AG20443 (cell line): ENCODE measurements at places on chromosomes 4 and X.

DNA sequence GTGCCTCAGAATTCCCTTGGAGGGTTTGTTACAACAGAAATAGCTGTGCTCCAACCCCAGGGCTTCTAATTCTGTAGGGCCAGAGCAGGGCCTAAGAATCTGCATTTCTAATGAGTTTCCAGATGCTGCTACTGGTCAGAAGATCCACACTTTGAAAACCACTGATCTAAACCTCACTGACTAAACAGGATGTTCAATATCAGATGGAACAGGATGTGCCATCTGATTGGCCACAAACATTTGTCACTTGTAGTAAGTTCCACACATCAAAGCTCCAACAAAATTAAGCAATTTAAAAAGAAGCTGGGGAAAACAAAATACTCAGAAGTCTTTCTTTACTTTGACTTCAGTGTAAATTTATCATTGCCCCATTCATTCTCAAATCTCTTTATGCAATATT is 14.3 kb downstream of the CASK start:
- no peak for DNase-seq

GRCh38 chr4:97496298-97496873 is 646.9 kb downstream of the STPG2 start:
- DNase-seq: no peak

- DNase-seq: no peak
Observed at GRCh38 chr4:3358656-3359055, 65.8 kb downstream of the RGS12 start.

GRCh38 chr4:6177587-6178197 is 22.7 kb downstream of the JAKMIP1 start:
- no peak for DNase-seq
